Trophoblast cell (in vitro differentiated cells and primary cell): ENCODE measurements at places on chromosomes 3 and 15.

DNA sequence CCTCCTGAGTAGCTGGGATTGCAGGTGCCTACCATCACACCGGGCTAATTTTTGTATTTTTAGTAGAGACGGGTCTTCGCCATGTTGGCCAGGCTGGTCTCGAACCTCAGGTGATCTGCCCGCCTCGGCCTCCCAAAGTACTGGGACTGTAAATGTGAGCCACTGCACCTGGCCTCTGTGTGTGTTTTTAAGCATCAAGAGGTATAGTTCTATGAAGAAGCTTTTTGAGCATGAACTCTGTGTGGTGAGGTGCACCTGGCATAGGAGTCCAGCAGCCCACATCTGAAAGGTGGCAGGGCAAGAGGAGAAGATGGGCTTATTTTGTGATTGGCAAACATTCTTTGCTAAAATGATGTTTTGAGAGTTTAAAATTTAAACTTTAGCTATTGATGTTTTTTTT is 118.0 kb downstream of the DGKG start:
- no peak for DNase-seq

GRCh38 chr3:70990185-70990584 is 593.3 kb downstream of the FOXP1 start:
- DNase-seq: no peak

DNA sequence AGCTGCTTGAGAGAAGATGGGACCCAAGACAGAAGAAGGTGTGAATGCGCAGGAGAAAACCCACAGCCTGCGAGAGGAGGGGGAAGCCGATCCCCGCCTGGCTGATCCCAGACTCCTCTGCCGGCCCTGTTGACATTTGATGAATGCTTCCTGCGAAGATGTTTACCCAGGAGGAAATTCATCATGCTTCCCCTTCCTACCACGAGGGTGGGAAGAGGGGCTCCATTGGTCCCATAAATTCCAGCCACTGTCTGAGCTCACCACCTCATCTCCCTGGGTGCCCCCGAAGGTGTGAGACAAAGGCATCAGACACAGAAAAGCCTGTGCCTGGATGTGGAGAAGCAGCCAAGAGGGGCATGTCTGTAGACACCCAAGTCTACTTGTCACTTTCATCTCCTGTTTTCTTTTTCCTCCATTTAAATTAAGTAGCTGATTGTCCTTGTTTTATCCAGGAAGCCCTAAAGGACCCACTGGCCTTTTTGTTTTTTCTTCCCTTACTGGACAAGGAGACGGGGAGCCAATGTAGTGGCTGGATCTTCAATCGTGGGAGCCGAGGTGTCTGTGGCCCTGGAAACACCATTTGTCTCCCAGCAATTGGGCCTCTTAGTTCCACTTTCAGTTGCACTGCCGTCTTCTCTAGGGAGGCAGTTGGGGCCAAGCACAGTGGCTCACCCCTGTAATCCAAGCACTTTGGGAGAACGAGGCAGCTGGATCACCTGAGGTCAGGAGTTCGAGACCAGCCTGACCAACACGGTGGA is 95.3 kb upstream of the HES1 start:
- DNase-seq: no peak

- DNase-seq: no peak
Observed at GRCh38 chr15:60535265-60535664, 56.3 kb upstream of the ICE2 start.

DNA sequence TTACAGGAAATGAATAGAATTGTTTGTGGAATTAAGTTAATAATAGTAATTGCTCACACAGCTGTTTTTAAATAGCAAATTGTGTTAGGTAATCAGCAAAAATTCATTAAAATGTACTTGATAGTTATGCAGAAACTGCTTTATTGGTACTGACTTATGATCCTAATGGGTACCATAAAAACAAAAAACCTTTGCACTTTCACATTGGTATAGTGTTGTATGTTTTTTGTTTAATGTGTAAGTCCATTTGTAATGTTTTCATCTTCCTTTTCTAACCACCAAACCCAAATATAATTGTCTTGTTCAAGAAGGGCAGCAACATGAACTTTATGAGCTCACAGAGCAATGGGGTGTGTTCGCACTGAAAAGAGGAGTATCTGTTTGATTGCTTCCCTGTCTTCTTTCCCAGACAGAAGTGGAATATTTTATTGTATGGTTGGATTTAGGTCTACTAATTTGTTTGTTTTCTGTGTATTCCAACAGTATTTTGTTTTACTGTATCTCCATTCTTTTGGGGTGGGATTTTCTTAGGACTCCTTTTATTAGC is 135.8 kb downstream of the TCF12 start:
- DNase-seq: no peak

- no peak for DNase-seq
Observed at GRCh38 chr15:76378691-76379090, 42.1 kb downstream of the ISL2 start.
